ENCODE measurements at places on chromosomes 2 and 18.

- DNase-seq, result no peak
Observed at GRCh38 chr2:6443061-6443823, 422.5 kb downstream of the CMPK2 start.

DNA sequence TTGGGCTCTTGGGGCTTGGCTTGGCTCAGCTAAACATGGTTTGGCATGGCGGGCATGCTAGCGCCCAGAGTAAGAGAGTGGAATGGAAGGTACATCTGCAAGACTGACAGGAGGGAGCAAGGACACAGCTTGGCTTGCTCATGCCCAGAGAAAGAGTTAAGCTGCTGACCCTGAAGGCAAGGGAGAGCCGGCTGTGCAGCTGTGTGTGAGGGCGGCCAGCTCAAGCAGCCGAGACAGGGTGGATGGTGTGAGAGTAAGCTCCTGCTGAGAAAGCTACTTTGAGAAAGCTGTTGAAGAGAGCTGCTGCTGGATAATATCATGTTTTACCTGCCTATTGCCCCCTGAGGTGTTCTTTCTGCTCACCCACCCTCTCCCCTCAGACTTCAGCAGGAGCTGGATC lies 135.6 kb downstream of the CCBE1 start:
- DNase-seq, result no peak

DNA sequence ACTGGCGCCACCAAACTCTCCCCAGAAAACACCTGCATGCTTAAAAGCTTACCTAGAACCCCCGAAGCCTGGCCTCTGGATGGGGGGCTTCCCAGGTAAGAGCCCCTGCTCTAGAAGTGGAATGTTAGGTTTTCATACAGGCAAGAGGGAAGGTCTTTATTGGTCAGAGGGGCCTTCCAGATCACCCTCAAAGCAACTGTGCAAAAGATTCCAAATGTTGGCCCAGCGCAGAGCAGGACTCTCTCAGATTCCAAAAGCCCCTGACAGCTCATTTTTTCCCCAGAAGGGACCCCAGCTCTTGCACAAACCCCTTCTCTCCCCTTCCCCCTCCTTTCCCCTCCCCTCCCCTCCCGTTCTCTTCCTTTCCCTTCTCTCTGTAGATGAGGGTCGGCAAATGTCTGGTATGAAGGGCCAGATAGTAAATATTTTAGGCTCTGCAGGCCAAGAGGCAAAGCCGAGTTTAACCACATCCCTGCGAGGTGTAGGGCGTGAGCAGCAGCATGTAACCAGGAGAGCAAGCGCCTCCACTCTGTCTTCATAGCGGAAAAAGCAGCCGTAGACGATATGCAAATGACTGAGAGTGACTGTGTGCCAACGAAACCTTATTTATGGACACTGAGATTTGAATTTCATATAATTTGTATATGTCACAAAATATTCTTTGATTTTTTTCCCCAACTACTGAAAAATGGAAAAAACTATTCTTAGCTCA lies 116.9 kb downstream of the SMAD7 start:
- peak; percentile 83 for DNase-seq

DNA sequence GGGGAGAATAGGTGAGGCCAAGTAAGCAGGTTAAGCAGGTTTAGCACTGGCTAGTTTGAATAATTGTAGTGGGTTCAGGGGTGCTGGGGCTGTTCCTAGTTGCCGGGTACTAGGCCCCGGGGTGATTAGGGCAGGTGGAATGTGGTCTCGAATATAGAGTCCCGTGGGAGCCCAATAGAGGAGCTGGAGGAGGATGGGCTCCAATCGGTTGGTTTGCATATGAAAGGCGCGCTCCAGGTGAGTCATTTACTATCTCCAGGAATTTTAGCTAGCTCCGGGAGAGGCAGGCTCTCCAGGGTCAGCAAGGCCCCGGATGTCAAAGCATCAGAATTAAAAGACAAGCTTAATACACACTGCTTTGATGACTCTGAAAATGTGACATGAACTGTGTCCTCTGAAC lies 304.0 kb downstream of the ZNF521 start:
- DNase-seq, result no peak

- no peak for DNase-seq
Observed at GRCh38 chr2:205764270-205764746, 82.0 kb downstream of the NRP2 start.

- no peak for DNase-seq
Observed at GRCh38 chr2:25417715-25418369, 76.1 kb upstream of the DNMT3A start.

- DNase-seq, result no peak
Observed at GRCh38 chr2:219449609-219450008, 15.0 kb downstream of the SPEG start.

- DNase-seq, result no peak
Observed at GRCh38 chr2:101889460-101890098, 102.2 kb upstream of the IL1R2 start.

GRCh38 chr2:232353096-232353495 lies 25.5 kb upstream of the ALPP start:
- no peak for DNase-seq

DNA sequence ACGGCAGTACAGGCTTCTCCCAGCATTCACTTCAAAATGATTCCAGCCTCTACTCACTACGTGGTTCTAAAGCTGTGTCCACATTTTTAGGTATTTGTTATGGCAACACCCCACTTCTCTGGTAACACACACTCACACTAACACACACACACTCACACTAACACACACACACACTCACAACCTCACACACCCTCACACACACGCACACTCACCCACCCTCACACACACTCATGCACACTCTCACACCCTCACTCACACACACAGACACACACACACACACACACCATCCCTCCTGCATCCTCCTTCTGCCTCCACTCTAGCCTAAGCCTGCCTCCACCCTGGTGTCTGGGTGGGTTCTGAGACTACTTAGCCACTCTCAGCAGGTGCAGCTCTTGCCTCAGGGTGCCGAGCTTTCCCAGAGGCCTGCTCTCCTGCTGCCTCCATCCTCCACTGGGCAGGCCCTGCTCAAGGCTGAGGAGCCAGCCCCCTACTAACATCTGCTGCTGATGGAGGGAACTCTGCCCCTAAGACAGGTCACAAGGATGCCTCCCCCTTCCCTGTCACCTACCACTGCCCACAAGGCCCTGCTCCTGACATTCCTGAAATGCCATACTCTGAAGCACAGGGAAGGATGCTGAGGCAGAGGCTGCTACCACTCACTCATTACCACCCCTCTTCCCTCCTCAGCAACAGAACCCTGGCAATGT lies 63.9 kb downstream of the NCAPH start:
- no peak for DNase-seq

DNA sequence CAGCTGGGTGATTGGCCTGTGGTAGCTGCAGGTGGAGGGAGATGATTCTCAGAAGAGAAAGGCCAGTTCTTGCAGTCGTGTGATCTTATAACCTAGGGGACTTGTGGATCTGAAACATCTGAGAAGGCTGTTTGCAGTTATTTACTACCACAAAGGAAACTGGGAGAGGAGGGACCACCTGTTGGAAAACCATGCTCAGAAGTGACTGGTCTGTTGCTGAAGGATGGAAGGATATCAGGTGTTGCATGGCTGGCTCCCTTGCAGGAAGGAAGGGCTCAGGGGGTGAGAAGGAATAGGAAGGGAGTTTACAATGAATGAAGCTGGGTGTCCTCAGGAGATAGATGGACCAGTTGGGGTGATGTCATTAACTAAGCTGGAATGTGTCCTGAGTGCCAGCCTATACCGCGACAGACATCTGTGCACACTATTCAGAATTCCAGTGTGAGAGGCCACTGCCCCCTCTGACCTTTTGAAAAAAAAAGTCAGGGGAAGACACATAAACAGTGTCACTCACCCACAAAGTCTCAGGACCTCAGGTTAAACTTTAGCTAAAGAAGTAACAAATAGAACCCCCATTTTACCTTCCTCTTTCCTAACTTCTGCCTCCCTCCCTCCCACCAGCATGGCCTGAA lies 17.5 kb downstream of the IGFBP2 start:
- no peak for DNase-seq

DNA sequence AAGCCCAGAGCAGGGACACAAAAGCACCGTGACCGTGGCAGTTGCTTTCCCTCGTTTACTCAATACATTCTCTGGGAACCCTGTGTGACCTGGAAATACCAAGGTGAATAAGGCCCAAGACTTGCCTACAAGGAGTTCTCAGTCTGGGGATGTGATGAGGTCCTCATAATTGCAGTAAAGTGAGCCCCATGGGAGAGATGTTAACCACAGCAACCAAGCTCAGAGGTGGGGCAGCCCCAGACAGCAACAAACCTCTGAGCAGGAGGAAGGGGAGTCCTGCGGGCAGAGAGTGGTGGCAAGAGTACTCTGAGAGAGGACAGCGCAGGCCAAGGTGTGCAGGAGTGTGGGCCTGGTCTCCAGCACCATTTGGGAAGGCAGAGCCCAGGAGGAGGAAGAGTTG lies 91.6 kb downstream of the TTC32 start:
- no peak for DNase-seq

- DNase-seq, result no peak
Observed at GRCh38 chr2:234792621-234793022, 159.2 kb upstream of the SH3BP4 start.
